Glomerular endothelial cell (primary cell): ENCODE measurements at places on chromosomes 2 and 18. TPM values are rescaled to one million over a fixed set of nuclear protein-coding genes. Genes with fewer than 3 reads are reported as not detected.

DNA sequence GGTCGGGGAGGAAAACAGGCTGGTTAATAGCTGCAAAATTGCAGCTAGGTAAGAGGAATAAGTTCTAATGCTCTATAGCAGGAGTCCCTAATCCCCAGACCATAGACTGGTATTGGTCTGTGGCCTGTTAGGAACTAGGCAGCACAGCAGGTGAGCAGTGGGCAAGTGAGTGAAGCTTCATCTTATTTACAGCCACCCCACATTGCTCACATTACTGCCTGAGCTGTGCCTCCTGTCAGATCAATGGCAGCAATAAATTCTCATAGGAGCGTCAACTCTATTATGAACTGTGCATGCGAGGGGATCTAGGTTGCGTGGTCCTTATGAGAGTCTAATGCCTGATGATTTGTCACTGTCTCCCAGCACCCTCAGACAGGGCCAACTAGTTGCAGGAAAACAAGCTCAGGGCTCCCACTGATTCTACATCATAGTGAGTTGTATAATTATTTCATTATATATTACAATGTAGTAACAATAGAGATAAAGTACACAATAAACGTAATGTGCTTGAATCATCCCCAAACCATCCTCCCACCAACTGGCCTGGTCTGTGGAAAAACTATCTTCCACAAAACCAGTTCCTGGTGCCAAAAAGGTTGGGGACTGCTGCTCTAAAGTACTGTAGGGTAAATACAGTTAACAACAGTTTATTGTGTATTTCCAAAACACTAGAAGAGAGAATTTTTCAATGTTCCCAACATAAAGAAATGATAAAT is 91.7 kb upstream of the TFCP2L1 start:
- DNase-seq: no peak

GRCh38 chr2:230935130-230935430 is 10.0 kb upstream of the GPR55 start:
- DNase-seq: no peak

DNA sequence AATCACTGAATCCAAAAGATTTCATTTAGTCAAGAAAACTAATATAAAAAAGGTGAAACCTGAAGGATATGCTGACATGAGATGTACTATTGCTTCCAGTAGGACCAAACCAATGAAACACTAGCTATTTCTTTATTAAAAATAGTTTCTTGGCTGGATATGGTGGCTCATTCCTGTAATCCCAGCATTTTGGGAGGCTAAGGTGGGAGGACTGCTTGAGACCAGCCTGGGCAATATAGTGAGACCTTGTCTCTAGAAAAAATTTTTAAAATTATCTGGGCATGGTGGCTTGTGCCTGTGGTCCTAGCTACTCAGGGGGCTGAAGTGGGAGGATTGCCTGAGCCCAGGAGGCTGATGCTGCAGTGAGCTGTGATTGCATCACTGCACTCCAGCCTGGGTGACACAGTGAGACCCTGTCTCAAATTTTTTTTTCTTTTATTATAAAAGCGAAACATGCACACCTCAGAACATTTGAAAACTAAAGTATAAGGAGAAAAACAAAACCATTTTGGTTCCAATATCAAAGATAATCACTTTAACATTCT is 266.2 kb downstream of the TGIF1 start:
- DNase-seq: no peak

DNA sequence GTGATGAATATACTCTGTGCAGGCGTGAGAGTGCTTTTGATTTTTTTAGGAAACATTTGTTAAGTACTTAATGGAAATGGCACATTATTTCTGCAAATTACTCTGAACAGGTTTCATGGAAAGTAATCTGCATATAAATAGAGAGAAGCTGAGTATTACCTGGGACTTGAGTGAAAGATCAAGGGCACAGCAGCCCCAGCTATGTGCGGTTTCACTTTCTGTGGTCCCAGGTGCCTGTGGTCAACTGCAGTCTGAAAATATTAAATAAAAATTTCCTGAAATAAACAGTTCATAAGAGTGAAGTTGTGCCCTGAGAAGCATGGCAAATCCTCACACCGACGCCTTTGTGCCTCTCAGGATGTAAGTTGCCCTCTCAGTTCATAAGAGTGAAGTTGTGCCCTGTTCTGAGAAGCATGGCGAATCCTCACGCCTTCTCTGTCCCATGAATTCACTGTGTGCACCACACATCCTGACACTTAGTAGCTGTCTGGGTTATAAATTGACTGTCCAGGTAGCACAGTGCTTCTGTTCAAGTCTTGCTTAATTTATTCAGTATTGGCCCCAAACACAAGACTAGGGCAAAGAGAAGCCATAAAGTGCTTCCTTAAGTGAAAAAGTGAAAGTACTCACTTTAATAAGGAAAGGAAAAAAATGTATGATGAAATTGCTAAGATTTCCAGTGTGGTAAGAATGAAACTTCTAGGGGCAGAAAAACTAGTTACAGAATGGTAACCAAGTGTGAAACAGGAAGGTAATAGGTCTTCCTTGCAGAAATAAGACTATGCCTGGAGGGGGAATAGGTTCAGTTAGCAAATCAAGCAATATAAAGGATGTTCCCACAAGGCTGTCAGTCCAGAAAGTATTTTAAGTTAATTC is 4.3 kb upstream of the SNTG2 start:
- no peak for DNase-seq

GRCh38 chr2:170739048-170739447 is 23.9 kb downstream of the SP5 start:
- no peak for DNase-seq

DNA sequence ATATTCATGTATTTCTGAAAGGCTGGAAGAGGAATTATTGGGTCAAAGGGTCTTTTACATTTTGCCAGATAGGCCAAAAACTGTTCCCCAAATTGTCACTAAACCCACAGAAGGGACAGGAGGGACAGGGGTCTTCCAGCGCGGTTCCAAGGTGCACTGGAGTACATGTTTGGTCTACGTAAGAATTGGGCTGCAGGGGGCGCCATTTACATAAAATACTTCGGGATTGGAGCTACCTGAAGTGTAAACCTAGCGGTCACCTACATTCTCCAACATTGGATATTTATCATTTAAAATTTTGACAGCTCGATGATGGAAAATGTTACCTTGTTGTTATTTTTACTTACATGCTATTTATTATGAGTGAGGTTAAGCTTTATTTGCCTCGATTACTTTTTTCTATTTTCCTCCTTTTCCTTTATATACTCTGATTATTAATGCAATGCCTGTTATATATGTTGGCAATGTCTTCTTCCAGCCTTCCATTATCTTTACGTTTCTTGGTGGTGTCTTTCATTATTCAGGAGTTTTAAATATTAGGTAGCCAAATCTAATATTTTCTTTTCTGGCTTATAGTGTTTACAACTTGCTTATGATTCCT is 43.0 kb upstream of the RAB6C start:
- DNase-seq: no peak

DNA sequence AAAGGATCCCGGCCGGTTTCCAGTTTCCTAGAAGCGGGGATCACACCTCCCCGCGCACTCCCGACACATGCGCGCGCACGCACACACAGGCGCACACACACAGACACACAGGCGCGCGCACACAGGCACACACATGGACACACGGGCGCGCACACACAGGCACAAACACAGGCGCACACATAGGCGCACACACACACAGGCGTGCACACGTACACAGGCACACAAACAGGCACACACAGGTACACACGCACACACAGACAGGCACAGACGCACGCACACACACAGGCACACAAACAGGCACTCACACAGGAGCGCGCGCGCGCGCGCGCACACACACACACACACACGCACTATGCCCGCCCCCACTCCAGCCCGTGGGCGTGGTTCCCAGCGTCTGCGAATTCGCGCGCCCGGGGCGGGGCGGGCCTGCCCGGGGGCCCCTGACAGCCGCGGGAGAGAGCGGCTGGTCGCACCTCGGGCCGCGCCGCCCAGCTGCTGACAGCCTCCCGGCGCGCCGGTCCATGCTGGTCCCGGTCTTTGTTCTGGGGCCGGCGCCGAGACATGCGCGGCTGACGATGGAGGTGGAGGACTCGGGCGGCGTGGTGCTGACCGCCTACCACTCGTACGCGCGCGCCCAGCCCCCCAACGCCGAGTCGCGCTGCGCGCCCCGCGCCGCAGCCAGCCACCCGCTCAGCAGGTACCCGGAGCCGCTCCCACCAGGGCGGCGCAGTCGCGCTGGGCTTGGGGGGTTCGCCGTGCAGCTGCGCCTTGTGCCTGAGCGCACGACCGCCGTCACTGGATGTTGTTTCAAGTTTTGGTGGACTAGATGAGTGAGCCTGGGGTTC is at the start of gene ARHGAP28:
TSS of gene ARHGAP28 (plus strand) at position 470 of the 845 bp plus-strand sequence. CDS start at position 576, 106 bp downstream.
- no peak for DNase-seq

DNA sequence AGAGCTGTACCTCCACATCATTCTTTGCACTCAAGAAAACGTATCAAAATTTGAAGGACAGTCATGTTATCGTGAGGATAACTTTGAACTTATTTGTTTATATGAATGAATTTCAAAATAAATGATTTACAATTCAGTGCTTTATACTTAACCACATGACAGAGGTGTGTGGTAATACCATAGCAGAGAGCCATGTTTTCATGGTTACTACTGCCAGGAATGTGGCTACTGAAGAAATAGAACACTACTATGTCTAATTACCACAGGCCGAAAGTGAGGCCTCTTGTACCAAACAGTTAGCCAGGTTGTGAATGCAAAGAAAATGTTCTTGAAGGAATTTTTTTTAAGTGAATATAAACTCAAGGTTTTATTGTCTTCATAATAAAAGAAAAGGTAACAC is 49.2 kb downstream of the AAK1 start:
- no peak for DNase-seq

- no peak for DNase-seq
Measured at GRCh38 chr18:79411614-79412526, 16.1 kb downstream of the NFATC1 start.

DNA sequence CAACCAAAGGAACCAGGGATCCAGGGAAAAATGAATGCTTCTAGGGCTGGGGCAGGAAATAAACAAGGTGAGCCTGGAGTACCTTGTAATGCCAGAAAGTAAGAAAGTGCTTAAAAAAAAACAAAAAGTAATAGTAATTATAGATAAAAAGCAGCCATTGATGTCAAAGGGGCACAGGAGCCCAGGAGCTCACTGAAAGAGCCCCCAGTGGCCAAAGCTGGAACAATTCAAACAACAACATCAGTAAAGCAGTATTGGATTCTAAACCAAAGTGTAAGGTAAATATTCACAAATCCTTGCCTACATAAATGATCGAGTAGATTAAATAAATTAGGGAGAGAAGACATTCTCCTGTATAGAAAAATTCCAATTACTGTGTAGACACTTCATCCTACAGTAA is 114.3 kb upstream of the ARL4C start:
- DNase-seq: no peak

DNA sequence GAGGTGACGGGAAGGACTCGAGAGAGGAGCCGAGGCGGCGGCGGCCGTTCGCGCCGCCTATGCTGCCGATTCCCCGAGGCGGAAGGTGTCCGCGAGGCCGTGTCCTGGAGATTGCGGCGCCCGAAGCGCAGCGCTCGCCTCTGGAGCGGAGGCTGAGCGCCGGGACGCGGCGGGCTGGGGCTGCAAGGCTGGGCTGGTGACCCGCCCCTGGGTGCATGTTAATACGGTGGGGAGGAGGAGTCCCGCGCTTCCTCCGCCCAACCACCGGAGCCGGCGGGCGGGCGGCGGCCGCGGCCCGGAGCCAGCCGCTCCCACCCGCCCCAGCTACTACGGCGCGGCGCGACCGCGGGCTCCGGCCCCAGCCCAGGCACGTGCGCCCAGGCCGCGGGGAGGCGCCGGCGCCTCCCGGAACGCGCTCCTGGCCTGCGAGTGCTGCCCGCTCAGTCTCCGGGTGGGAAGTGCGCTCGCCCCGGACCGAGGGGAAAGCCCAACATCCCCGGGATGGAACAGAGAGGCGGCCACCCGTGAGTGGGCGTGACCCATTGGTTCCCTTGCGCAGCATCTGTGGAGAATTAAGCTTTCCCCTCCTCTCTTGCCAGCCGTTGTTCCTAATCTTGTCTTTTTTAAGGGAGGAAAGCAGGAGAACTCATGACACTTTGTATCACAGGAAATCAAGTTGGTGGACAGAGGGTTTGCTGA is at the start of gene DLGAP1:
TSS of gene DLGAP1 (minus strand) at position 195 of the 699 bp plus-strand sequence.
- DNase-seq: no peak

DNA sequence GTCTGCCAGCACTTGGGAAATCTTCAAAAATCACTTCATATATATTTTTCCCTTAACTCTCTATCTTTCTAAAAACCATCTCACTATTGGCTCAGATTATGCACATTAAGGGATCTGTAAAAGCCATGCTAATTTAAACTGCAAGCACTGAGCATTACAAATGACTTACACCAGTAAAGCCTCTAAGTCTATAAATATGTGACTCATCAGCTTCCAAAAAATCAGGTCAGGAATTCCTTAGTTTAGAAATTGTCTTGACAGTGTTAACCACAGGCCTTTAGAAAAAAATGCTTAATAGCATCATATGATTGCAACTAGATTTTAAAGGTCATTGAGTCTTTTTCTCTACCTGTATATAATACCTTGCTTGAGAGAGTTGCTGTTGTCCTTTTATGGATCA is 1113.6 kb upstream of the PIK3C3 start:
- DNase-seq: no peak

DNA sequence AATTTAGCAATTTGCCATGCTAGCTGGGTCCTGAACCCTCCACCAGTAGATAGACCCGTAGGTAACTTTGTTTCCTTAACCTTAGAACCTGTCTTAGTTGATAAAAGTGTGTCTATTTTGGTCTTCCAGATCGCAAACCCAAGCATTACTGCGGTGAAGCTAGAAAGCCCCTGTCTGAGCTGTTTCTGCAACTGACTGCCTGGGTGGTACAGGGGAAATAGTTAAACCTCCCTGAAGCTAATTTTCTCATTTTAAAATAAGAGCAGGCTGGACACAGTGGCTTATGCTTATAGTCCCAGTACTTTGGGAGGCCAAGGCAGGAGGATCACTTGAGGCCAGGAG is 101.7 kb upstream of the MSH2 start:
- DNase-seq: no peak

- no peak for DNase-seq
Measured at GRCh38 chr18:54260396-54261072, 8.8 kb upstream of the POLI start.

DNA sequence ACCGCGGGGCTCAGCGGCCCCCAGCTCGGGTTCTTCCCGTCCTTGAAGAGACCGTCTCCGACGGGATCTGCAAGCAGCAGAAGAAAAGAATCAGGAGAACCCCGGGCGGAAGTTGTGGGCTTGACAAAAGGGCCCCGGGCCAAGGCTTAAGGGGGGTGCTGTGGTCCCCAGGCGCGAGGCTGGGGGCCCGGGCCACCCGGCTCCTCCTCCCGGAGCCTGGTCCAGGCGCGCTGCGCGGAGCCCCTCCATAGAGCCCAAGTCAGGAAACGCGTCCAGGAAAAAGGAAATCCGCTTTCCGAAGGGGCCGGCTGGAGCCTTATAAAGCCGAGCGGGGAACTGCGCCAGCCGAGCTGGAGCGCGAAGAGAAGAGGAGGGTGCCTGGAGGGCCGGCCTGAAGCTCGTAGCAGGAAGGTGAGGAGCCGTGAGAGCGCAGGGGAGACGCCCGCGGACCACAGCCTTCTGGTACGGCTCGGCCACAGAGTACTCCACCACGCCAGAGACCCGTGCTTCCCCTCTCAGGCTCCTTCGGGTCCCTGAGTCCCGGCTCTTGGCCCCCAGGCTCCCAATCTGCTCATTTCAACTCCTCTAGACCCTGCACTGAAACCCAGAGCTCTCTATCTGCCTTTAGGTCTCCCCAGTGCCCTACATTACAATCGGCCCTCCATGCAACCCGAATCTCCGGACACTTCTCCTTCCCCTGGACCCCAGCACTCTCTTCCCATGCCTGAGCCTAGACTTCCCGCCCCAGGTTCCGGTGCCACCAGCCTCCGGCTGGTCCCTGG is 554 bp downstream of the FEV start:
- peak; percentile 44 for DNase-seq

Gene CLEC4F
- total RNA-seq: 0.18 TPM in 1 of 2 replicates, not detected in the other
